ENCODE measurements at places on chromosomes 16 and 17. TPM values are rescaled to one million over a fixed set of nuclear protein-coding genes. Genes with fewer than 3 reads are reported as not detected.
A peak's percentile ranks its signal among the peaks of the same experiment; 100 is the strongest.

The LITAFD gene
- not detected for polyA plus RNA-seq

The LRRC3C gene
- not detected for polyA plus RNA-seq

The SLC9A5 gene
- 11.6 TPM for polyA plus RNA-seq

DNA sequence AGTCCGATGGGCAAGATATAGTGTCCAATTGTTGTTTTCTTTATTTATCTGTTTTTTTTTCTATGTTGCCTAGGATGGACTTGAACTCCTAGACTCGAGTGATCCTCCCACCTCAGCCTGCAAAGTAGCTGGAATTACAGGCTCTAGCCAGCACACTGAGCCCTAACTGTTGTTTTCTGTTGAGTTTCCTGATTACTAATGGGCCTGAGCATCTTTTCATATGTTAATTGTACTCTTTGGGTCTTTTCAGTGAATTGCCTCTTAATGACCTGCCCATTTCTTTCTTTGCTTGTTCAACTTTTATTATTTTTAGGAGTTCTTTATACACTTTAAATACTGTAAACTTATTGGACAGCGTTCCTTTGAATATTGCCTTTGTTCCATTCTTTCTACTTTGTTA, 213.0 kb downstream of the HS3ST3B1 start:
- no peak for DNase-seq

GRCh38 chr16:10880594-10881452, 3.8 kb downstream of the CIITA start:
- no peak for DNase-seq

- no peak for DNase-seq
Measured at GRCh38 chr17:56779322-56779721, 54.4 kb downstream of the C17orf67 start.

DNA sequence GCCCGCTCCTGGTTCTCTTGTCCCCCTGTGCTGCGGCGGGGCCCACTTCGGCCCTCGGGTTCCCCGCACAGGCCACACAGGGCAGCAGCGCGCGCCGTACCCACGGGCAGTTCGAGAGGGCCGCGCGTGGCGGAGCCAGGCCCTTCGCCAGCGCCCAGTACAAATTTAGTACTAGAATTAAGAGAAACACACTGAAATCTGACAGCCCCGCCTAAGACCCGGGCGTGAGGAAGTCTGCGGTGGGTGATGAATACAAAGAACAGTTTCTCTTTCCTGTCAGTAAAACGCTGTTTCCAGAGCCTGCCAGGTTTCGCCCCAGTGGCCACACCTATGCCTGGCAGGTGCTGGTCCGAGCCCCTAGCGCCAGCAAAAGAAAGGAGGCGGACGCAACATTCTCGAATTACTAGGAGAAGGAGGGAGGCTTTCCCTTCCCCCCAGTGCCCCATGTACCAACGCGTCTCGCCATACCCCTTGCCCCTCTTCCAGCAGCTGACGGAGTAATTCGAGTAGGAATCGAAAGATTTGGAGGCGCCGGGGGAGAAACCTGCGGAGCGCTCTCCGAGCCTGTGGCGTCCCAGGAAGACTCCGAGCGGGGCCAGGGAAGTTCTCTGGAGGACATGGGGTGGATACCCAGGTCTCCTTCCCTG, 591 bp upstream of the SLFN5 start:
- peak; percentile 78 for DNase-seq

DNA sequence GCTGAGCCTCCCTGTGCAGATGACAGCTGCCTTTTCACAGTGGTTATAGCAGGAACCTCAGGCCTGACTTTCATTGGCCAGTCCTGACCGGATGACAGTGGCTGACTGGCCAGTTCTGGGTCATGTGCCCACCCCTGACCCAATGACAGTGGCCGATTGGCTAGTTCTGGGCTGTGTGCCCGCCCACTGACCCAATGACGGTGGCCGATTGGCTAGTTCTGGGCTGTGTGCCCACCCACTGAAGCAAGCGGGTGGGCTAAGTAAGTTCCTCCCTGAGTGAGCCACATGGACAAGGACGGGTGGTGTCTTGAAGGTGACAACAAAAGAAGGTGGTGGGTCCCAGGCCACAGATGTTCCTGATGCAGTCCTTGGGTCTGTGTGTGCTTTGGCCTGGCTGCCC, 9.5 kb downstream of the DEF8 start:
- no peak for DNase-seq

- DNase-seq: no peak
Measured at GRCh38 chr16:4411684-4412083, 4.7 kb downstream of the CORO7 start.

- DNase-seq: no peak
Measured at GRCh38 chr17:11885051-11885450, 112.2 kb downstream of the ZNF18 start.

GRCh38 chr16:30658731-30659506, 688 bp downstream of the FBRS start:
- peak; percentile 79 for DNase-seq
